Astrocyte (in vitro differentiated cells and primary cell): ENCODE measurements at places on chromosomes 12 and 14. TPM values are rescaled to one million over a fixed set of nuclear protein-coding genes. Genes with fewer than 3 reads are reported as not detected.

CLMN gene
- total RNA-seq: 10.8 and 14.0 TPM in 2 replicates

TAS2R7 gene
- total RNA-seq: not detected in 2 replicates

LYZ gene
- total RNA-seq: 0.31 and 0.45 TPM in 2 replicates

HCAR1 gene
- not detected in 2 replicates for total RNA-seq

MED13L gene
- total RNA-seq: 139 and 153 TPM in 2 replicates

MMP17 gene
- 5.6 and 8.4 TPM in 2 replicates for total RNA-seq

ATP23 gene
- total RNA-seq: 3.2 and 3.4 TPM in 2 replicates

GLIPR1L1 gene
- total RNA-seq: not detected in 2 replicates

PARP11 gene
- total RNA-seq: 10.4 and 11.8 TPM in 2 replicates

ADCY4 gene
- total RNA-seq: 0.32 and 0.67 TPM in 2 replicates

NUBPL gene
- 8.2 and 9.0 TPM in 2 replicates for total RNA-seq

NOVA1 gene
- total RNA-seq: 8.4 and 8.9 TPM in 2 replicates

POTEM gene
- total RNA-seq: not detected in 2 replicates

CCDC196 gene
- total RNA-seq: not detected in 2 replicates

CCDC184 gene
- total RNA-seq: 3.3 and 3.5 TPM in 2 replicates

RNF212B gene
- total RNA-seq: not detected in 2 replicates

C12orf50 gene
- not detected in 2 replicates for total RNA-seq

TSHR gene
- total RNA-seq: not detected in 2 replicates

COX8C gene
- total RNA-seq: not detected in 2 replicates
